ENCODE measurements at places on chromosomes 13 and 19.

DNA sequence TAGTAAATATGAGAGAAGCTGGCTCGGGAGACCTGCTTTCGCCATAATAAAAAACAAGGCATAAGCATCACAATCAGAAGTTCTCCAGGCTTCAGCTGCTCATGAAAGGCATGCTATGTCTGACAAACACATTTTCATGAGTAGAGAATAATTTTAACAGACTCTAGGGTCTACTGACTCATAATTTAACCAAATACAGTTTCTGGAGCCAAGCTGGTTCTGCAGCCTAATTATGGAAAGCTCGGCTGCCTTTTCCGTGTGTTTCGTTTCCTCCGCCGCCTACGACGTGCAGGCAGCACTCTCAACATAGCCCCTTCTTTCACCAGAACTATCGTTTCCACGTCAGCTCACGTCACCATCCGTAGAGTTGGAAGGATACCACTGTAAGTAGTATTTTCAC lies 5.7 kb downstream of the MCF2L start:
- DNase-seq = no peak

GRCh38 chr19:7482584-7483439 lies 6.0 kb downstream of the PEX11G start:
- DNase-seq = peak; percentile 11

DNA sequence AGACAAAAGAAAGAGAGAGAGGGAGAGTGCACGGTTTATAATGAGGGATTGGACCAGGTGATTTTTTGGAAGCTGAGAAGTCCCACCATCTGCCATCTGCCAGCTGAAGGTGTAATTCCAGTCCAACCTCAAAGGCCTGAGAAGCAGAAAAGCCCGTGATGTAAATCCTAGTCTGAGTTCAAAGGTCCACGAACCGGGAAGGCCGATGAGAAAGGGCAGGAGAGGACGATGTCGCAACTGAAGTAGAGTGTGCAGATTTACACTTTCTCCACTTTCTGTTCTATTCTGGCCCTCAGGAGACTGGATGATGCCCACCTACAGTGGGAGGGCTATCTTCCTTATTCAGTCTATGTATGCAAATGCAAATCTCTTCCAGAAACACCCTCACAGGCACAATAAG lies 500.0 kb downstream of the DIAPH3 start:
- no peak for DNase-seq

DNA sequence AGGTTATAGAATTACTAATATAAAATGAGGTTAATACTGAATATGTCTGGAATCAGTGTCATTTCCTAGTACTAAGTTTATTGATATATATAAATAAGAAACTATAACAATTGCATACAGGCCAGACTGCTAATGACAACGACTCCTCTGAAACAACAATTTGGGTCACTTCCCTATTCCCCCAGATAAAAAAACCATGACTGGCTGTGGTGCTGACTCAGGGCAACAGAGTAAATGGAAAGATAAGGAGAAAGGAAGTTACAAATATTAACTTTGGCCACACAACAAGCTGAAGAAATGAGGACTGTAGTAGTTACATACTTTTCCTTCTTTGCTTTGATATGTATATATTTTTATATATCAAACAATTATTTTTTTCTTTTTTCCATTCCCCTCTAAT lies 263.7 kb upstream of the PCDH9 start:
- no peak for DNase-seq

DNA sequence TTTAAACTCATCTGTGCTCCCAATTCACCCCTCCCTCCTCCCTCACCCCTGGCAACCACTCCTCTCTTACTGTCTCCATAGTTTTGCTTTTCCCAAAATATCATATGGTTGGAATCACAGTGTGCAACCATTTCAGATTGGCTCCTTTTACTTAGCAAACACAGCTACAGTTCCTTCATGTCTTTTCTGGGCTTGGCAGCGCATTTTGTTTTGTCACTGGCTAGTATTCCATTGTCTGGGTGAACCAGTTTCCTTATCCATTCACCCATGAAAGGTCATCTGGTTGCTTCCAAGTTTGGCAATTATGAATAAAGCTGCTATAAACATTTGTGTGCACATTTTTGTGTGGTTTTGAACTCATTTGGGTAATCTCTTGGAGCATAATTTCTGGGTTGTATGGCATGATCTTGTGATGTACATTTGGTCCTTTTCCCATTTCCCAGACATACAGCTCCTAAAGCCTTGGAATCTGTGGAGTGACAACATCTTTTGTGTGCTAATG lies 23.9 kb upstream of the GAS6 start:
- DNase-seq = no peak

- no peak for DNase-seq
Measured at GRCh38 chr19:32309711-32310390, 35.6 kb upstream of the ZNF507 start.

GRCh38 chr19:55312621-55313512 lies 12.3 kb downstream of the TMEM150B start:
- no peak for DNase-seq

DNA sequence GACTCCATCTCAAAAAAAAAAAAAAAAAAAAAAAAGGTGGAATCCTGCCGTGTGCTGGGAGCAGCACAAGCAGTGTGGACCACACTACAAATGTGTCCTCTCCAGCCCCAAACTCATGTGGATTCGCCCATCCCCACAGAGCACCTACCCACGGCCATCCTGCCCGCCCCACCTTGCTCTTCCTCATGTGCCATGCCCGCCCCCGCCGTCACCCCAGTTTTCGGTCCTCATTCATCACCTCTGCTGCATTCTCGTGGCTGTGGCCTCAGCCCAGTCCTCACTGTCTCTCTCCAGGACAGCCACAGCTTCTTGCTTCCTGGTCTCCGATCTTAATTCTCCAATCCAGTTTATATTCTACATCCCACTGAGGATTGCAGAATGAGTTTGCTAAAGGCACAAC lies 80.0 kb upstream of the TM9SF2 start:
- no peak for DNase-seq

- DNase-seq = no peak
Measured at GRCh38 chr19:49430678-49431329, 5.6 kb downstream of the GFY start.

GRCh38 chr13:44157606-44158005 lies 216.0 kb upstream of the SERP2 start:
- no peak for DNase-seq

- DNase-seq = peak; percentile 81
Measured at GRCh38 chr13:106109391-106109791, 426.1 kb downstream of the EFNB2 start.

DNA sequence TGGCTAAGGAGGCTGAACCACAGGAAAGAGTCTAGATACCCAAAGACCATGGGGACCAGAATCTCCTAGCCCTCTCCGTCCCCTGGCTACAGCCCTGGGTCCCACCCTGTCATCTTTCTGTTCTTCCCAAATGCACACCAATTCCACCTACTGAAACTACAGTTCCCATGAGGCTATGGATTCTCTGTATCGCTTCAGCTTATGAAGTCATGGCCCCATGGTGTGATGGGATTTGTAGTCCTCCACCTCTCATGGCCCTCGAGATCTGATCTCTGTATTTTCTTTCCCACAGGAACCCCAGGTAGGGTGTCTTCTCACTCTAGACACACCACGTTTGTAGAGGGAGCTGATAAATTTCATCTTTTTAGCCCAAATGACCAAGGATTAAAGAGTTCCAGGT lies 11.8 kb downstream of the PTPRH start:
- no peak for DNase-seq

DNA sequence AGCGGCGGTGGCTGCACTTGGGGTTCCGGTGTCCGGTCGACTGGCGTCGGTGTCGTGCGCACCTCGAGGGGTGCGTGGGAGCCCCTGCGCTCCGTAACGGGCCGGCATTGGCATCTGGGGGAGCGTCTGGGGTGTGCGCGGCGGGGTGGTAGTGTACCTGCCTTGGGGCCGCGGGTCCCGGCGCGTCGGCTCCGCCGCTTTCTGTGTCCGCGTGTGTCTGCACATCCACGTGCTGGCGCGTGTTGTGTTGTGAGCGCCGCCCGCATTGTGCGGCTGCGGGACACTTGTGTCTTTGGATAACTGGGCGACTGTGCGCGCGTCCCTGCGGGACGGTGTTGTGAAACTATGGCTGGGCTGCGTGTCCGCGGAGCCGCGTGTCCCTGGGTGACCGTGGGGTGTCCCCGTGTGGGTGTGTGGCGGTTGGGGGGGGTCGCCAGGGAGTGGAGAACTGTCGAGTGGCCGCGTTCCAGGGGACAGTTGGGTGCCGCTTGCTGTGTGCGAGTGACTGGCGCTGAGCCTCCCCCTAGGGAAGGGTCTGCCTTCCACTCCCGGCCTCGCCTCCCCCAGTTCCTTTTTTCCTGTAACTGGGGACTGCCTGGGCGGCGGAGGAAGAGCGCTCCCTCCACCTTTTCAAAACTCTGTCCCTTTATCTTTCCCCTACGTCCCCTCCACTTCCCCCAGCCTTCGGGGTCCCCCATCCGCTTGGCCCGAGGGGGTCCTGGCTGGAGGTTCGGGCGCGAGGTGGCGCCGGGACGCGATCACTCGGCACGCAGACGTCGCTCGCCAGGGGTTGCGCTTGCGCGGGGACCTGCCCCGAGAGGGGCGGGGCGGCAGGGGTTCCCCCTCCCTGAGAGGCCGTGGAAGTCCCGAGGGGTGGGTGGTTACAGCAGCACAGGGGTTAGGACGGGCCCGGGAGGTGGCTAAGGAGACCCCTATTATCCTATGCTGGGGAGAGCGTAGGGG lies 5.7 kb upstream of the NFIC start:
- DNase-seq = no peak

DNA sequence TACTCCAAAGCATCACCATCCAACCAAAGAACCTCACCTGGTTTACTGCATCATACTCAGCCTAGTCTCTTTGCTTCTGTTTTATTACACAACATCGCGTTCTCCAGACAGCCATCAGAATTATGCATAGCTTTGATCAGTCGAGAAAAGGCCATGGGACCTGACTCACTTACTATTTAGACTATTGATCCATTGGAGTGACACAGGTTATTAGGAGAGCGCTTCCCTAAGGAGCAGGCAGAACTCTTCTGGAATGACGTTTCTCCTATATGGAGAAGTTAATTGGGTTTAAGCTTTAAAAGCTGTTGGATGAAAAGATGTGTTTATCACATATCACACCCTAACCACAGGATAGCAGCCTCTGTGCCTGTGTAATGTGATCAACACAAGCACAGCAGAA lies 649.1 kb upstream of the SLC10A2 start:
- no peak for DNase-seq

- DNase-seq = no peak
Measured at GRCh38 chr19:44313231-44313630, 8.4 kb upstream of the ZNF235 start.

GRCh38 chr19:43721469-43722048 lies 5.7 kb downstream of the IRGC start:
- DNase-seq = no peak

DNA sequence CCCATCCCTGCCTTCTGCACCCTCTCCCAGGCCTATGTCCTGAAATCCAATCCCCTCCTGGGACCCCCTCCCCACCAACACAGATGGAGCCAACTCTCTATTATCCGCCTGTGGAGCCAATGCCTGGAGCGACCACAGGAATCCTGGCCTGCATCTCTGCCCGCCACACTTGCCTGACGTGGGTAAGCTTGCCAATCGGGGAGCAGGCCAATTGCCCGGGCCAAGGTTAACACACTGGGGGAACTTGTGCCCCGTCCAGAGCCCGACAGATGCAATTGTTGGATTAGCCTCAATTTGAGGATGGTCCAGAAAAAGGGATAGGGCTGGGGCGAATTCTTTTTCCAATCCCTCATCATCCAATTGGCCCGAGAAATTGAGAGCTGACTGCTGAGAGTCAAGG lies 5.9 kb downstream of the WIZ start:
- no peak for DNase-seq

DNA sequence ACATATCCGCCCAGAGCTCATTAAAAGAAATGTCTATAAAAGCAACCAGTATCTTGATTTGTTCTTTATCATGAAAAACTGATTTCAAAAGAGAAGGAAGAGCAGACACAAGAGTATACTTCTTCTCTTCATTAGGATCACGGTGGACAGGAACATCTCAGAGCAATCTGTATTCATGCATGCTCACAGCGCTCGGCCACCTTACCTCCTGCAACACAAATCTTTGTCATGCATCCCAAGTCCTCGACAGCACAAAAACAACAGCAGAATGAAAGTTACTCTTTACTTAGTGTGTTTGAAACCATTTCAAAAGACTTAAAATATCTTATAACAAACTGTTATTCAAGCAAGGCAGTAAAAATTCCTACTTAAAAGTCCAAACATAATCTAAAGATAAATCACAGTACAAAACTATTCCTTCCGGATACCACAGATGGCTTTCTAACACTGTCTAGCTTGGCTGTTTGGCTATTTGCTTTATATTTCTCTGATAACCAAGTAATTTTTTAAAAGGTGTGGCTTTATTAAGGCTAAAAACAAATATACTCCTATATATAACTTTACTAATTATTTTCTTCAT lies 174.5 kb downstream of the TBC1D4 start:
- DNase-seq = peak; percentile 6

DNA sequence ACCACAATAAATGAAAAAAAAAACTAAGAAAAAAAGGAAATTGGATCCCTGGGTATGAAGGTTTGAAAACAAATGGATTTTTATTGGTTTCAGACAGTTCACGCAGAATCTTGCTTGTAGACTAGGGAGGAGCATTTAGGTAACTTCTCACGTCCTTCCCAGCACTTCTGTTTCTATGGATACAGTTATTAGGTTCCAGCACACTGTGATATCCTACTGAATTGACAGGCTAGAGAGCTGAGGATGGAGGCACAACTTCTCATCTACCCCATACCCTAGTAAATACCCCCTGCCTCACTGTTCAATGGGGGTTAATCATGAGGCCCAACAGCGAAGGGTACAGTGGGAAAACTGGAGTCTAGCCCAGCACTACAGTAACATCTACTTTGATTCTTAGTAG lies 304.1 kb downstream of the ENOX1 start:
- no peak for DNase-seq

GRCh38 chr13:47687577-47687976 lies 313.5 kb downstream of the SUCLA2 start:
- no peak for DNase-seq

GRCh38 chr13:114024603-114025404 lies 50.9 kb upstream of the C13orf46 start:
- DNase-seq = no peak

All from fibroblast of upper back skin (primary cell).